ENCODE measurements at places on chromosomes 11 and 22. TPM values are rescaled to one million over a fixed set of nuclear protein-coding genes. Genes with fewer than 3 reads are reported as not detected.

- peak; percentile 58 for DNase-seq
Measured at GRCh38 chr22:25120093-25120561, 79.5 kb upstream of the CRYBB3 start.

The TRIM49 gene
- total RNA-seq = not detected

The SLC15A3 gene
- 29.5 TPM for total RNA-seq

DNA sequence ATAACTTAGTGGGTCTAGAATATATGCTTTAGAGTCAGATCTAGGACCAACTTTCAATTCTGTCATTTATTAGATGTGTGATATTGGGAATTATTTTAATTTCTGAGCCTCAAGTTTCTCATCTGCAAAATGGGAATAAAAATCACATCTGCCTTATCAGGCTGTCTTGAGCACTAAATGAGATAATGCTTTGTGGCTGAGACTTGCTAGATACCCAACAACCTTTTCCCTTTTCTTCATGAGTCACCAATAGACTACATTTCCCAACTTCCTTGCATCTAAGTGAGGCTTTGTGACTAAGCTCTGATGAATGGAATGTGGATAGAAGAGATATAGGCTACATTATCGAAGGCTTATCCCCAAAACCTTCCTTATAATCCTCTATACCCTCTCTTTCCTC is 220.7 kb upstream of the SESN3 start:
- no peak for DNase-seq

DNA sequence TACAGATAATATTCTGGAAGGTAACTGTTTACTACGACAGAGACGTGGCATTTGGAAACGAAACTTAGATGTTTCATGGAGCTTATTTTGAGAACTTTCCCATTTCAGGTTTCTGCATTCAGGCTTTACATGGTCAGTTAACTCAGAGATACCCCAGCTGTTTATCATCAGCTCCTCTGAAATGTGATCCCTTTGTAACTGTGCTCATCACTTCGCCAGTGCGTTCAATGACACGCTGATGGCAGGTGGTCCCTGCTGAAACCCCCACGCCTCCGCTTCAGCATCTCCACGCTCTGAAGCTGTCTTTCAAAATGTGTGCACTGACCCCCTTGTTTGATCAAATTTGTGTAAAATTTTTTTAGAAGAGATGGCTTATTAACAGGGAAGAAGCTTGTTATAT is 30.5 kb downstream of the ALG12 start:
- no peak for DNase-seq

DNA sequence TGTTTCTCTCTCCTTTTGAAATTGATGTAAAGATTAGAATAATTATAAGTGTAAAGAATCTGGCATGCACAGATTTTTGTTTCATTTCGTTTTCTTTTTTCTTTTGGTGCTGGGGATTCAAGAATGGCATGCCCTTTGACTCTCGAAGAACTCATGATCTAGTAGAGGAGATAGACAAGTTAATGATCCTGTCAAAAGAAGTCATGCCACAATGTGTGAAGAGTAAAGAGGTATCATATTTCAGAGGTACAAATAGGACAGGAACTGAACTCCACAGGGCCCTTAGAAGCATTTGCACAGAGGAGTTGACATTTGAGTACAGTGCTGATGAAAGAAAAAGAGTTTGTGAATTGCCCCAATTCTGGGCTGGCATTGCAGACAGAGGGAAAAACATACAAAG is 708.0 kb upstream of the ARHGAP42 start:
- DNase-seq = no peak

DNA sequence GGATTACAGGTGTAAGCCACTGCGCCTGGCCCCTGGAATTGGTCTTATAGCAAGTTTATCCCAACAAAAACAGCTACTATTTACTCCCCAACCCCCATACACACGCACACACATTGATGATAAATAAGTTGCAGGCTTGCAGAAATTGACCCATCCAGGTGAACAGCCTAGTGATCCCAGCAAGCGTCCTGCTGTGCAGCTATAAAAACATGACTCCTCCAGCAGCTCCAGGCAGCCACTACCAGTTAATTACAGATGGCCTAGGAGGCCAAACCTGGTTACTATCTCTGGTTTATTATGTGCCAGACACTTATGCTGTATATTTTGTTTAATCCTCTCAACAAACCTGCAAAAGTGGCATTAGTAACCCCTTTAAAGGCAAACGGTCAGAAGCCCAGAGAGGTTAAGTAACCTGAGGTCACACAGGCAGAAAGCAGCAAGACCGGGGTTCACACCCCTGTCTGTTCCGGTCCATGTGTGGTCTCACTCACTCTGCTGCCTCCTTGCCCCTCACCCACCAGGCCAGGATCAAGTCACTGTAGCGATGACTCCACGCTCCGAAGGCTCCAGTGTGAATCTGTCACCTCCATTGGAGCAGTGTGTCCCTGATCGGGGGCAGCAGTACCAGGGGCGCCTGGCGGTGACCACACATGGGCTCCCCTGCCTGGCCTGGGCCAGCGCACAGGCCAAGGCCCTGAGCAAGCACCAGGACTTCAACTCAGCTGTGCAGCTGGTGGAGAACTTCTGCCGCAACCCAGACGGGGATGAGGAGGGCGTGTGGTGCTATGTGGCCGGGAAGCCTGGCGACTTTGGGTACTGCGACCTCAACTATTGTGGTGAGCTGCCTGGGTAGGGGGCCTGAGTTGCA is 6.6 kb downstream of the F2 start:
- no peak for DNase-seq

The CLP1 gene
- total RNA-seq = 11.6 TPM

DNA sequence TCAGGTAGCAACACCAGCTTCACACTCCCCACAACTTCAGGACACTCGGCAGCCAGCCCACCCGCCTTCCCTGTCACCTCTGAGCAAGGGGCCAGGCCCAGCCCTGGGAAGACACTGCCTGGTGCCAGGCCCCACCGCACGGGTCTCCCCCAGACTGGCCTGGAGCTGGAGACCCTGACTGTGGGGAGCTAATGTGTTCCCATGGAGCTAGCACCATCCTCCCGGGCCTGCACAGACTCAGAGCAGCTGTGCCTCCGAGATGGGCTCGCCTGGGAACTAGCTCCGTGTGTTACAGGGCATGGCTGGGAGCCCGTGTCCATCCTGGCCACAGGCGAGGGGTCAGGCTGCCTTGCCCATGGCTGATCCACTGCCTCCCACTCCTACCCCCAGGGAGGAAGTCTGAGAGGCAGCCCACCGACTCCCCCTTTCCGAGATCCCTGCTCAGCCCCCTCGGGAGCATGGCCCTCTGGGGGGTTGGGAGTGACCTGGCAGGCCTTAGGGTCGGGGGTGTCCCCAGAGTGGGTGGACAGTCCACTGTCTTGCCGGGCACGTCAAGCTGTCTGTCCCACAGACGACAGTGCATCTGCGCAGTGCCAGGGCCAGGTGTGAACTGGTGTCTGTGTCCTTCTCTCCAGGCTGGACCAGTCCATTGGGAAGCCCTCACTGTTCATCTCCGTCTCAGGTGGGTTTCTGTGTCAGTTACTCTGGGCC is 76.7 kb upstream of the KCNQ1OT1 start:
- DNase-seq = peak; percentile 19

DNA sequence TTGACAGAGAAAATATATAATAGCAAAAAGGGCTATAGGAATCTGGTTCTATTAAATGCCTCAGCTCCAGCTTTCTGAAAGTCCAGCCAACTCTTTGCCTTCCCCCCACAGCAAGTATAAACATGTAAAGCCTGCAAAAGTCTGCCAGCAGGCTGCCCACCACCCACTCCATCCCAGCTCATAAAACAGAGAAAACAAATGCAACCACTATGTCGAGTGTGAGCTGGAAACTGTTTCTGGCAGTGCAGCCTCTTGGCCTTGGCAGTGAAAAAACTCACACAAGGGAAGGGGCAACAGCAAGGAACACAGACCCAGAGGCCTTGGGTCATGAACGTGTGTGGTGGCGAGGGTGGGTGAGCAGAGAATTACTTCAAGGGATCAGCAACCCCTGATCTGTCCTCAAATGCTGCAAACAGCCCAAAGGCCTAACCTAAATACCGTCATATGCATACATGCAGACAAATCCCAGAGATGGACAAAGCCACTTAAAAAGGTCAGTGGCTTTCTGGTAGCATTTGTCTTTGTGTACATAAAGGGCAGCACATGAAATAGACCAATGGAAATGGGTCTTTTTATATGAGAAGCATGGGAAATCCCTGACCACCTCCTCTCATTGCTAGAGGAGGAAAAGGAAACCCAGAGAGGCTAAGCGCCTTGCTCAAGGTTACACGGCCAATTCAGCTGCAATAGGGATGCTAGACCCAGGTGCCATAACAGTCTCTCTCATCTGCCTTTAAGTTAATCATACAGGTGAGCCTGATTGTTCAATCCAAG is 74.8 kb downstream of the NAT10 start:
- DNase-seq = no peak

GRCh38 chr22:37173709-37174108 is 14.3 kb downstream of the C1QTNF6 start:
- DNase-seq = peak; percentile 14

- DNase-seq = no peak
Measured at GRCh38 chr22:25153961-25154666, 45.5 kb upstream of the CRYBB3 start.

GRCh38 chr11:81237139-81237538 is 1496.5 kb downstream of the FAM181B start:
- no peak for DNase-seq

GRCh38 chr11:10350334-10350733 is 45.5 kb downstream of the ADM start:
- no peak for DNase-seq

GRCh38 chr22:41367039-41367679 is 14.6 kb upstream of the TEF start:
- DNase-seq = peak; percentile 97

DNA sequence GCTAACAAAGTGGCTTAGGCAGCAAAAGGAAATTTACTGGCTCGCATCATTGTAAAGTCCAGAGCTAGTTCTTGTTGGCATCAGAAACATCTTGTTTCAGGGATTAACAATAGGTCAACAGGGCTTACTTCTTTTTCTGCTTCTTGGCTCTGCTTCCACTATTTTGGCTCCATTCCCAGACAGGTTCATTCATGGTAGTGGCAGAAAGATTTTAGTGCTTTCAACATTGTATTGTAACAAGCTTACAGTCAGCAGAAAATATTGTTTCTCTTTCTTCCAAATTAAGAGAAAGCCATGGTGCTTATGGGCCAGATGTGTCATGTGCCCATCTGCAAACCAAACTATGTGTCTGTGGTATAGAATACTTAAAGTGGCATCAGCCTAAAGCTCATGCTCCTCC is 315.6 kb downstream of the RAB38 start:
- no peak for DNase-seq

DNA sequence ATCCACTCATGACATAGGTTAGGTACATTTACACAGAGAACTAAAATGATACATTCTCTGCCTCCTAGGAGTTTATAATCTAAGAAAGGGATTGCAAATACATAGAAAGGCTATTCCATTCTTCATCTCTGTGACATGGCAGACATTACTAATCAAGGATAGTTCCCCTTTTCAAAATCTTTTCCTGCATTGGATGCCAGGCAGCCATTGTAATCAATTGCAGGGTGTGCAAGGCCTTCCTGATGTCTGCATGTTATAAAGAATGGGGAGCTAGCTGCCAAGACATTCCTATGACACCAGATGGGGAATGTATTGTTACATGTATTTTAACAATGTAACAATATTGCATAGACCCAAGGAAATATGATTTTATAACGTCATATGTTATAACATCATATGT is 82.0 kb downstream of the KIRREL3 start:
- DNase-seq = no peak

GRCh38 chr22:38230108-38230825 is 28.5 kb downstream of the MAFF start:
- peak; percentile 62 for DNase-seq

The OR51I1 gene
- not detected for total RNA-seq

The OR8H3 gene
- total RNA-seq = not detected

DNA sequence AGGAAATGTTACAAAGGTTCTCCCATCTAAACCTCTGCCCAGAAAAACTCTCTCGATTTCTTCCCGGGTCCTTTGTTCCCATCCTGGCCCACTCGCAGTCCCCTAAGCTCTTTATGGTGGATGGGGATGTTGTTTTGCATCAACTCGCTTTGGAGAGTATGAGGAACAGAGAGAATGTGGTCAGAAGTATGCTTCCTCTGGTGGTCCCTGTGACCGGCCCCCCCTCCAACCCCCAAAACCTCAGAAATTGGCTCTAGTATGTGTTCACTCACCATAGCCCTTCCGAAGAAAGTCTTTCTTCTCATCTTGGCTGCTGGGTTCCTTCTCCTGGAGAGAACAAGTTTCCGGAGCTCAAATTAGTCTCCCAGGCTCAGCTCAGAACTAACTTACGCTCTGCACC is 54.4 kb downstream of the GRAMD1B start:
- no peak for DNase-seq

DNA sequence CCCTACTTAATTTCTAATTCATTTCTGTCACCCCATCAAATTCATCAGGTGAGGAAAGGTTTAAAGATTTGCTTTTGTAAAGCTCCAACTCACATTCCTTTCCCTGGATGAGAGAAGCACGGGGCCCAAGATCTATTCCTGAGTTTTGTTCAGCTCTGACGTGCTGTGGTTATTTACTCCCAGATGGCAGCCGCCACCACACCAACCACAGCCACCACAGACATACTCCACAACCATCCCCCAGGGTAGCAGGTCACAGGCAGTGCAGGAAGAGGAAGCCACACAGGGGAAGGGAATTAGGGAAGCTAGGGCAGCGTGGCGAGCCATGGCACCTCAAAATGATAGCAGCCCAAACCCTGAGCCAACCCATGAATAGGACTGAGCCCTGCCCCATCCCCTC is 63.5 kb upstream of the CSNK2A3 start:
- no peak for DNase-seq

GRCh38 chr11:84313830-84314359 is 1027.7 kb upstream of the CCDC90B start:
- no peak for DNase-seq

The ART1 gene
- not detected for total RNA-seq

DNA sequence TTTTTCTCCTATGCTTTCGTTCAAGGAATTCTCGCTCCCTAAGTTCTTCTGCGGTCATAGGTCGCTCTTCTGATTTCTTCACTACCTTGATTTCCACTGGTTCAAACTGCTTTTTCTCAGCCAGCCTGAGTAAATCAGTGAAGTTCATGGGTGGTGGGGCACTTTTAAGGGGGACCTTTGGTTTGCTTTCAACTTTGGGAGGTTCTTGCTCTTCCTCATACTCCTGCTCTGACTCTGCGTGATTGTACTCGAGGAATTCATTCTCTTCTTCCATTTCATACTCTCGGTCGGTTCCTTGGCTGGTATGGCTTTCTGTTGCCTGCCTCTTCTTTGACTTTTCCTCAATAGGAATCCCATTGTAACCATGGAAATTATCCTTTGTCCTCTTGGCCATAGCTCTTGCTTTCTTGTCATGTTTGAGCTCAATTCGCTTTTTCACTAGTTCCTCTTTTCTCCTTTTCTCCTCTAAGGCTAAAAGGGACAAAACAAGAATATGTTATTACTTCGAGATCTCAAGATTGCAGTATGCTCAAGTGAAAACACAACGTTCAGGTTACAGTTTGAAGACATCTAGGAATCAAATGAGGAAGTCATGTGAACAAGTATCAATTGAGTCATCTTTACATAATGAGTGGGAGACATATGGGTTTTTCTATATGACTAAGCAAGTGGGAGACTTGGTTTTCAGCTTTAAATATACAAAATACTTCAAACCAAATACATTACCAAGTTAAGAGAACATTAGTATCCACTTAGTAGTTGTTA is 16.2 kb downstream of the MISFA start:
- no peak for DNase-seq

GRCh38 chr11:35524780-35525179 is 636 bp downstream of the PAMR1 start:
- DNase-seq = no peak

Measured in upper lobe of left lung (tissue), 6 donors.